ENCODE measurements at places on chromosomes 2 and 18.

DNA sequence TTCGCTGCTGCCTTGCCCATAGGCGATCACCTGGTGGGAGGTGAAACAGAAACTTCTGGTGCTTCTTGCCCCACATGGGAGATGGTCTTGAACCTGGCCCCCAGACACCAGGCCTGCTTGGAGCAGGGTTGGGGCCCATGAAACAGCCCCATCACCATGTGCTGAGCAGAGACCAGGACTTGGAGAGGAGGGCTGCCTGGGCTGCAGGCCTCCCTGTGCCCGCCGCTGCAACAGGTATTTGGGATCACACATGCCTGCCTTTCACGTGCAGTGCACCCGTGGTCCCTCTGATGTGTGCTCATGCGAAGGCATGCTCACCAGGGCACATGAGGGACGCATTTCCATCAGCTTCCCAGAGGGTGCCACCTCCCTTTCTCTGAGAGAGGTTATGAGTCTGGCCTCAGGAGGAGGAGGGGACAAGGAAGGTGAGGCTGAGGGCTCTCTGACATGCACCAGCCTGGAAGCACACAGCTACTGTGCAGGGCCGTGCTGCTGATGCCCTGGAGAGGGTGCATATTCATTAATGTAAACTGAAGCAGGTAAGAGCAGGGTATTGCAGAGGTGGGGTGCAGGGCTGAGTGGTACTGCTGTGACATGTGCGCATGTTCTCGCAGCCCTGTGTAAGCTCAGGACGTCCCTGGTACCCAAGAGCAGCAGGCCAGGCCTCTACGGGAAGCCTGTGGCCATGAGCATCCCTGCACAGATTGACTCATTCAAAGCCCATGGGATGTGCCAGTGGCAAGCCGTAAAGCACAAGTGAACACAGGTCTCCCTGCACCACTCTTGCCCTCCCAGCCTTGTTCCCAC lies 4.2 kb upstream of the OXER1 start:
- DNase-seq = no peak

DNA sequence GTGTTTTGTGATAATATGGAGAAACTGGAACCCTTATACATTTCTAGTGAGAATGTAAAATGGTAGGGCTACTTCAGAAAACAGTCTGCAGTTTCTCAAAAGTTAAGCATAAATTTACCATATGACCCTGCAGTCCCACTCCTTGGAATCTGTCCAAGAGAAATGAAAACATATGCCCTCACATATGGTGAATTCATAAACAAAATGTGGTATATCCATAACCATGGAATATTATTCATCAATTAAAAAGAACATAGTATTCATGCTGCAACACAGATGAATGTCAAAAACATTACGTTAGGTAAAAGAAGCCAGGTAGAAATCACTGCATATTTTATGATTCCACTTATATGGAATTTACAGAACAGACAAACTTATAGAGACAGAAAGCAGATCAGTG lies 11.8 kb downstream of the ROCK2 start:
- no peak for DNase-seq

GRCh38 chr18:28159055-28159454 lies 17.9 kb downstream of the CDH2 start:
- no peak for DNase-seq

DNA sequence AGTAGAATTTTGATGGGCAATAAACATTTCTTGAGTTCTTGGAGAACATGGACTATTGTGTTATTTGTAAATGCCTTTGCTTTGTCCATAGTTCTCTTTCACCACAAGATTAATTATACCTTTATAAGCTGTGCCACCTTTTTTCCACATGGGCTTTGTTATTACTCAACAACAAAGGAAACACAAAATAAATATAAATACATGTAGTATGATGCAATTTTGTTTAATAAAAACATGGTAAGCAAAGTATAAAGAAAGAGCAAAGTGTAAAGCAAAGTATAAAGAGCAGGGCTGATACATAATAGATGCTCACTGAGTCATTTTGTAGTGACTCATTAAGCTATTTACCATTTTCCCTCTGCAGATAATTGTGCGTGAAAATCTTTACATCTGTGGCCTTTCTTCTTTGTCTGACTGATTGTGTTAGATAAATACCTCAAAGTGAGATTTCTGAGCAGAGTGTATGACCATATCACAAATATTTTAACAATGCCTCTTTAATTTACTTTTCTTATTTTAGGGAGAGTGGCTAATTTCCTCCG lies 80.9 kb downstream of the CERS6 start:
- no peak for DNase-seq

GRCh38 chr2:239230318-239231052 lies 170.3 kb downstream of the HDAC4 start:
- DNase-seq = no peak

DNA sequence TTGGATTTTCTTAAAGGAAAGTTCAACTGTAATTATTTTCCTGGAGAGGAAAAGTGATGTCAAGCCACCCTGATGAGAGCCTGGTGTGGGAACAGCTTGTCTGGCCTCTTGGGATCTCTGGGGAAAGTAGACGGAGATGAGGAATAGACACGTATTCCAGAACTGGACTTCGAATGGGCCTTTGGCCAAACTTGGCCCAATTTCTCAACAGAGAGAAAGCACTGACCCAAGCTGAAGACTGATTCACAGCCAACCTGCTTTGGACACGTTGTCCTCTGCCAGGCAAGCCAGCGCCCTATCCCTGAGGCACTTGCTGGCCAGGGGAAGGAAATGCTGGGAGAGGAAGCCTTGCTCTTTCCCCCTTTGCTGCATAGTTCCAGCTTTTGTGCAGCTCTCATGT lies 70.8 kb upstream of the CTAGE1 start:
- no peak for DNase-seq

- DNase-seq = no peak
These were observed 232.8 kb upstream of the EPAS1 start for GRCh38 chr2:46064396-46064795.

GRCh38 chr2:237488295-237488694 lies 1.2 kb downstream of the MLPH start:
- no peak for DNase-seq
